SJCRH30 (cell line): ENCODE measurements at places on chromosomes 3 and 15.

DNA sequence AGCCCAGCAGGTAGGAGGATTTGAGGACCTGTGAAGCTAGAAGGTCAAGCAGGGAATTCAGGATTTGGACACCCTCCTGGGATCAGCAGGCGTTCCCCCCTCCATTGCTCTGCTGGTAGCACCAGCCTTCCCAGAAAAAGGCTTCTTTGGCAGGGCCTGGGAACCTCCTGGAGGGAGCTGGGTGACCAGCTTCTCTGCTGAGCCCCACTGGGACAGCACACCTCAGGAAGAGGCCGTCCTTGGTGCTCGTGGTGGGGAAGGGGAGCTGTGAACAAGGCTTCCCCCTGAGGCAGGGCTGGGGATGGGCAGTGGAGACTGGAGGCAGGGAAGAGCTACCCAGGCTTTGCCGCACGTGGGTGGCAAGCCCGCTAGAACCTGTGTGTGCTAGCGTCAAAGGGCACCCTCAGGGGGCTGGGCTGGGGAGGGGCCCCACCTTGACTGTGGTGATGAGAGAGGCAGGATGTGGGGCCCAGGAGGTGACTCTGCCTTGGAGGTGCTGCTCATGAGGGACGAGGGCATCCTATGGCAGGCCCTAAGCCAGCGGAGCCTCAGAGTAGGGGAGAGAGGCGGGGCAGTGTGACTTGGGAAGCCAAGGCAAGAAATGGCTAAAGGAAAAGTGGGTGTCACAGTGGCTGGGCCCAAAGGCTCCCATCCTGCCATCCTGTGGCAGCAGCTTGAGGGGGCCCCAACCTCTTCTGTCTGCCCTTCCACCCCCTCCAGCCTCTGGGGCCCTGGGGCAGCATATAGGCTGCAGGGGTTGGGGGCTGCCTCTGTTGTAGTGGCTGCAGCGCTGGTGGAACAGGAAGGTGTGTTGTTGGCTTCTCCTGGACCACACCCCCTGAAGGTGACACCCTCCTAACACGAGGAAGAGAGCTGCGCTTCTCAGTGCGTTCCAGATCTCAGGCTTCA is 20.7 kb downstream of the KLF13 start:
- no peak for DNase-seq

- no peak for DNase-seq
These were observed 165.1 kb upstream of the ATP10A start for GRCh38 chr15:26028086-26028740.

GRCh38 chr3:160792540-160792939 is 36.5 kb downstream of the PPM1L start:
- no peak for DNase-seq

DNA sequence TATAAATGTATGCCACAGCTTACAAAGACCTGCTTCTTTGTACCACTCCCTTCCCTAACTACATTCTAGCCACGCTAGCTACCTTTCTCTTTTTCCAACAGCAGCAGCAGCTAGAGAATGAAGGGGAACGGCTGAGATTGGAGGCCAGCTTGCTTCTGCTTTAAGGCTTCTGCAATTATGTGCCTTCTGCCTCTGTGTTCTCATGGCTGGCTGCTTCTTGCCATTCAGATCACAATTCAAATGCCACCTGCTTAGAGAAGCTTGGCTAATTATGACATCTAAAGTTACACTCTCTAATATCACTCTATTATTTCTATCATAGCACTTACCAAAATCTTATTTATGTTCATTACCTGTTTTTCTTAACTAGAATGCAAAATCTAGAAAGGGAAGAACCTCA is 95.2 kb downstream of the RYK start:
- no peak for DNase-seq

GRCh38 chr3:183779896-183780465 is 45.4 kb downstream of the MAP6D1 start:
- no peak for DNase-seq

GRCh38 chr15:71008250-71008870 is 106.9 kb upstream of the THSD4 start:
- DNase-seq = no peak

GRCh38 chr15:70704166-70704565 is 59.2 kb downstream of the UACA start:
- no peak for DNase-seq

GRCh38 chr3:129824926-129825541 is 68.5 kb downstream of the TMCC1 start:
- DNase-seq = peak; percentile 55

GRCh38 chr3:173920386-173920785 is 522.8 kb downstream of the NLGN1 start:
- no peak for DNase-seq

- DNase-seq = peak; percentile 94
These were observed 107.1 kb upstream of the PHLDB2 start for GRCh38 chr3:111751961-111752360.

GRCh38 chr3:43960448-43960840 is 269.7 kb downstream of the ABHD5 start:
- peak; percentile 12 for DNase-seq

DNA sequence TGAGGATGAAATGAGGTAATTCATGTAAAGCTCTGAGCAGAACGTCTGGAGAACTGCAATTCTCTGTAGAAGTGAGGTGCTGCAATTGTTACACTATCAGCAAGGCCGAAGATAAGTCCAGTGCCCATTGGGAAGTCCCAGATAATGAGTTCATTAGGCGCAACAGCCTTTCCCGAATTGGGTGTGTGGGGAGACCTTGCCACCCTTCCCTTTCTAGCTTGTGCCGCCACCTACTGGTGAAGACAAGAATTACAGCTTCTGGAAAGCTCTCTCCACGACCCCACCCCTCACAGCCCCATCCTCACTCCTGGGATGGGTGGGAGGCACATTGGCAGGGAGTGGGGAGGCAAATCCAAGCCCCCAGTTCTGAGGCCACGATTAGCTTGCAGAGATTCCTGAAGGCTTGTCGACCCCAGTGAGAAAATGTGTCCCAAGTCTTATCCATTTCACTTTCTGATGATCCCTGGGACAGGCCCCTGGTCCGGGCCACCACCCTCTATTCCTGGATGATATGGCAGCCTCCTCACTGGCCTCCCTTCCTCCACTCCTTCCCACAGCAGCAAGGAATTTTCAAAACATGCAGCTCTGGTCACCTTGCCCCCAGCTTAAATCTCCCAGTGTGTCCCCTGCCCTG is 36.4 kb downstream of the FAM3D start:
- DNase-seq = peak; percentile 82

DNA sequence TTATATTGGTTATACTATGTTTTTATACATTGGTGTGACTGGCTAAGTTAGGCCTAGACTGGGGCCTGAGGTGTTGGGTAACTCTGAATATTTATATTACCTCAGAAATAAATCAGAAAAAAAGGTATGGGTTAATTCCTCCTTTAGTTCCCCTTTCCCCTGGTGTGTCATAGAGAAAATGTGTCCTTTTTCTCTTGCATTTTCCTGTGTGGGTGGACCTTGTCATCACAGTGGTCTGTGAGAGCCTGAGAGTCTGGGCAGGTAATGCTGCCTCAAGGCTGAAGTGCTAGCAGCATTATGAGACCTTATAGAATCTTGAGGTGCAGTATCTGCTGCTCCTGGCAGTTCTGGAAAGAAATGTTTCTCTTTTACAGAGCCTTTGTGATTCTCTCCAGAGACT is 69.7 kb downstream of the PCOLCE2 start:
- no peak for DNase-seq

DNA sequence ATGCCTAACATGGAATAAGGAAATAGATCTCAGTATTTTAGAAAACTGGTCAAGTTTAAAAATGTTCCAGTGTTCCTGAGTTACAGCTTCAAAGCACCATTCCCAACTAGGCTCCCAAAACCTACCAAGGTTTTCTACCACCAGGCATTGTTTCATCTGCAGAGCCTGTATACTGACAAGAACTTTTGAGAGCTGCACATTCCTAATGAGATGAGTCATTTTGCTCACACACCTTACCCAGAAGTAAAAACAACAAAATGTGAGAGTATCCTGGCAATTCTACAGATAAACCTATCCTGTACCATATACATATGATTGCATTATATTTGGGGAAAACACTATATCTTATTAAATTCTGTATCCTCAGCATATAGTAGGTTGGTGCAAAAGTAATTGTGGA is 90.7 kb downstream of the ATP8B4 start:
- no peak for DNase-seq

DNA sequence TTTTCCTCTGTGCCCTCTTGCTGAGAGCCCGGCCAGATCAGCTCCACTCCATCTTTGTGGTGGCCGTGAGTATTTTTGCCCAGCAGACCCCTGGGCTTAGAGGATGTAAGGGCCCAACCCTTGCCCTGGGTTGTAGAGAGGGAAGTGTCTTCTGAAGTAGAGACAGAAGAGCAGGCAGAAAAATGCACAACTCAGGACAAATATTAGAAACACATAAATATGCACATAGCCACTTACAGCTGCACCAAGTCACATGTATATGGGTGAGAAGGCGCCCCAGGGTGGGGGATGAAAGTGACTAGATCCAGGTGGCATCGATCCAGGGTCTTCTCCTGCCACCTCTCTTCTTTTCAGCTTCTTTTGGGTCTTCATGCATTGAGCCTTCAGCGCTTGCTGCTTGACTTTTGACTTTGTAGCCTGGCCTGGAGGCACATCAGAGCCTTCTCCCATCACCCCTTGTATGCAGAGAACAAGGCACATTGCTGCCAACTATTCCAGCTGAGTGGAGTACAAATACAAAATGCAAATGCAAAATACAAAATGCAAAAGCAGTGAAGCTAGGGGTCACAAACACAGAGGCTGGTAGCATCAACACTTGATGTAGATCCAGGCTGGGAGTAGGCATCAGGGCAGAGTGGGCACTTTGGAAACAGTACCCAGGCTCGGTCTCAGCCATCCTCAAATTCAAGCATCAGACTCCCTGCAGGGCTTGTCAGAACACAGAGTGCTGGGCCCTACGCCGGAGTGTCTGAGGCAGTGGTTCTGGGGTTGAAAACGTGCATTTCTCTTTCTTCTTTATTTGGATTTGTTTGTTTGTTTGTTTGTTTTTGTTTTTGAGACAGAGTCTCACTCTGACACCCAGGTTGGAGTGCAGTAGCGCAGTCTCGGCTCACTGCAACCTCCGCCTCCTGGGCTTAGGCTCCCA is 133.0 kb downstream of the ASB7 start:
- no peak for DNase-seq

- no peak for DNase-seq
These were observed 46.8 kb downstream of the ITGB5 start for GRCh38 chr3:124840331-124840730.

DNA sequence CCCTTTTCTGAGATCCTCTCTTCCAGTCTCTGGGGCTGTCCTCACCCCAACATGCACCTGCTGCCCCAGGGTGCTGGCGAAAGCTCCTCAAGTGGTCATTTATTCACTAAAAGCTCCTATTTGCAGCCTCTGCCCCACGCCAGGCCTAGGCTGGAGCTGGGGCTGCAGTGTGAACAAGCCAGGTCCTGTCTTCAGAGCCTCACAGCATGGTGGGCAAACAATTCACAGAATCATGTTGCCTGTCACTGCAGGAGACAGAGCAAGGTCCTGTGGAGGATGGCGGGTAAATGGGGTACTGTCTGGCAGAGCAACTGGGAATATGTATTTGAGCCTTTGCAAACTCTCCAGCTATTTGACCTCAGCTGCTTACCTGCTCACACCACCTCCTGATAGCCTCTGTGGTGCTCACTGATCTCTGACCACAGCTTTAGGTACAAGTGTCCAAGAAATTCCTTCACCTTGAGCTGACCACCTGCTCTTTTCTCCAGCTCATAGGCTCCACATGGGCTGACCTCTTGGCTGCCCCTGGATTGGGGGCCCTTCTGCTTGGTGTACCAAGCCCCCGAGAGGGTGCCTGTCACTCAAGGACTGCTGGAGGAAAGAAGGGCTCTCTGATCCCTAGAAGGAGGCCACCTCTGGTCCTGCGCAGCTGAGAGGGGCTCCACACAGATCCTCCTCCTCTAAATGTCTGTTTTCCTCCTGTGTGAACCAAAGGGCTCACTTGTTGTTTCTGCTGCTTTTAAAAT is 35.6 kb downstream of the AMOTL2 start:
- DNase-seq = no peak

DNA sequence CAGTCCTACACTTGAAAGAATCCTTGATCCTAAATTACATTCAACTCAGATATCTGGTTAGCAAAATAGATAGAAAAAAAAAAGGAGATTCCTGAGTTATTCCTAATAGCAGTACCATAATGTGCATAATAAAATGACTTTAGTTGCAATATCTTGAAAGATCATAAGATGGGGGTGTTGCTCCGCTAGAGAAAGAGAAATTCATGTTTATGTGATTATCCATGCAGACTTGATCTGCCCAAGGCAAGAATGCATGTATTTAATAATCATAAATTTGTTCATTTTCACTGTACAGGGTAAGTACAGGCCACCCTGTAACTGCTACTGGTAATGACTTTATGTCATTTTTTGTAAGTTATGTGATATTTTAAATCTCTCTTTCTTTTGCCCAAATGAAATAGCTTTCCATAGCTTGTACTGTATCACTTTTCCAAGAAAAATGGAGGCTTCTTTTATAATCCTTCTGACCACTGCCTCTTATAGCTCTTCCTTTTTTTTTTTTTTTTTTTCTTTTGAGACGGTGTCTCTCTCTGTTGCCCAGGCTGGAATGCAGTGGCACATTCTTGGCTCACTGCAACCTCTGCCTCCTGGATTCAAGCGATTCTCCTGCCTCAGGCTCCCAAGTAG is 84.6 kb downstream of the HCN4 start:
- DNase-seq = peak; percentile 15

- DNase-seq = peak; percentile 35
These were observed 530.2 kb downstream of the SOX2 start for GRCh38 chr3:182241766-182242488.

DNA sequence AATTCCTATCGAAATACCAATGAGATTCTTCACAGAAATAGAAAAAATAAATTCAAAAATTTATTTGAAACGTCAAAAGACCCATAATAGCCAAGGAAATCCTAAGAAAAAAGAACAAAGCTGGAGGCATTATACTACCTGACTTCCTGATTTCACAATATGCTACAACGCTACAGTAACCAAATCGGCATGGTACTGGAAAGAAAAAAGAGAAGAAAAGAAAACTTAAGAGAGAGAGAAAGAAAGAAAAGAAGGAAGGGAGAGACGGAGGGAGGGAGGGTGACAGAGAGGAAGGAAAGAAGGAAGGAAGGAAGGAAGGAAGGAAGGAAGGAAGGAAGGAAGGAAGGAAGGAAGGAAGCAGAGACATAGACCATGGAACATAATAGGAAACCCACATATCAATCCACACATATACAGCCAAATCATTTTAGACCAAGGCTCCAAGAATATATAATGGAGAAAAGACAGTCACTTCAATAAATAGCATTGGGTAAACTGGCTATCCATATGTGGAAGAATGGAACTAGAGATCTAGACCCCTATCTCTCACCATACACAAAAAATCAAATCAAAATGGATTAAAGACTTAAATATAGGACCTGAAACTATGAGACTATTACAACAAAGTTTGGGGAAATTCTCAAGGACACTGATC is 118.6 kb upstream of the CNTN4 start:
- no peak for DNase-seq
